Right ventricle myocardium inferior (tissue), 1 donor: ENCODE measurements at places on chromosomes 1 and 21. TPM values are rescaled to one million over a fixed set of nuclear protein-coding genes. Genes with fewer than 3 reads are reported as not detected.

DNA sequence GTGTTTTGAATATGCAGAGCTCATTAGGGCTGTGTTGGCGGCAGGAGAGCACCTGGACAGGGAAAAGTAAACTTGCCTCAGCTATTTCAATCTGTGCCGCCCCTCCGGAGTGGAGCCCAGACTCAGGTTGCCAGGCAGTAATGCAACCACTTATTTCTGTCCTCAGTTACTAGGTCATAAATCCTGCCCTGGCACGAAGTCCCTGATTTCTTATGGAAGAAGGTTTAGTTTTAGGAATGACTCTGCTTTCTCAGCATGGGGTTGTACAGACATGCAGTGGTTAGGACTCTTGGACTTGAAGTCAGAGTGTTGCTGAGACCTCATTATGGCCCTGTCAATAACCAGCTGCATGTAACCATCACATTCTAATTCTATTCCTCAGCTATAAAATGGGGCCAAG is 98.3 kb upstream of the FGGY start:
- DNase-seq: no peak

DNA sequence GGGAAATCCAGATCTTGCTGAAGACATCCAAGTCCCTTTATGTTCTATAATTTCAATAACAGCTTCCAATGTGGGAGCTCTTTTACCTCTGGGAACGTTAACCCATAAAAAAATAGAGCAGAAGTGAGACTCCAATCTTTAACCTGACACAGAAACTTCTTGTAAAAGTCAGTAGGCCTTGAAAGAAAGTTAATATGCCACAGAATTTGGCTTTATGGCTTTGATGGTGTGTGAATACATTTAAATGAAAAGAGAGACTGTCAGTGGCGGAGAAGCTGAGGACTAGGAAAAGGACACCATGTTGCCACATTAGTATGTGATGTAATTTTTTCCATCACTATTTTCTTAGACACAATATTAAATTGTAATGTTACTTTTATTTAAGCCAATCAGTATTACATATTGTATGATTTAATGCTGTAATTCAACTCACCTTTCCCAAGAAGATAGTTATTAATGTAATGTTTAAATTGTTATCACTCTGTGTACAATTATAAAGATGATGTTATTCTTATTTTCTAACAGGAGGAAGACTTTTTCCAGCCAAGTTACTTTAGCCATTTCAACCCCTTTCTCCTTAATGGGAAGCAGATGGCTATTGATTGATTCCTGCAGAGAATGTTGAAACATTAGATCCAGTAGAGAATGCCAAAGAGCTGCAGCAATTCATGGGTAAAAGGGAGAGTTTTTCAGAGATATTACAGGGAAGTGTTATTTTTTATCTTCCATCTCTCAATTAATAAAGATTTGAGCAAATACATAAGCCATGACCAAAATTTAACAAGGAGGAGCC is 17.5 kb upstream of the CLDN8 start:
- DNase-seq: no peak

DNA sequence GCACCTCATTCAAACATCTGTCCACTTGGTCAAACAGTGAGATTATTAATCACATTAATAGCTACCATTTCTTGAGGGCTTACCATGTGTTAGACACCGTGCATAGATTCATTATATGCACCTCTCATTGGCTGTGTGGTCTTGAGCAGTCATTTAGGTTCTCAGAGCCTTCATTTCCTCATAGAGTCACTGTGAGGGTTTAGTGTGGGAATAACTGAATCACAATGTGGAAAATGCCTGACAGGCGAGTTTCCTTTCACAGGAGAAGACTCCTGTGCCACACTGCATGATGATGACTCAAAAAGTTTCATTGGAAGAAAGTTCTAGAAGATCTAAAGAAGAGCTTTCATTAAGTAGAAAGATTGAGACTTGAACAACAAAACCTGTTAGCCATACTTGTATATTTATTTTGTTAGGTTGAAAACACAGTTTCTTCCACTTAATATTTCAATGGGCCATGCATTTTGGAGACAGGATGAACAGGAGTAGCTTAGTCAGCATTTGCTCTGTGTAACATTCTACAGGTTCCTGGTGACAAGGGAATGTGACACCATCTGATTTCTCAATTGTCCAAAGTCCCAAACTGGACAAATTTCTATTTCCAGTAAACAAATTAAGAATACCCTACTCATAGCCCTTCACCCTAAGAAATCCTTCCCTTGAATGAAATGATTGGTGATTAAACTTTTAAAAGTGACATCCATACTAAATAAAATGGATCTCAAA is 45.7 kb downstream of the FYB2 start:
- DNase-seq: no peak

- no peak for DNase-seq
Measured at GRCh38 chr1:74773582-74773981, 40.6 kb downstream of the TYW3 start.

- DNase-seq: no peak
Measured at GRCh38 chr21:39911286-39912199, 44.3 kb downstream of the PCP4 start.

NME7 gene
- 10.1 TPM for total RNA-seq

LCE1F gene
- not detected for total RNA-seq

GRCh38 chr21:20874202-20874601 is 124.0 kb upstream of the NCAM2 start:
- DNase-seq: no peak
